ENCODE measurements at places on chromosomes 5 and 9.

DNA sequence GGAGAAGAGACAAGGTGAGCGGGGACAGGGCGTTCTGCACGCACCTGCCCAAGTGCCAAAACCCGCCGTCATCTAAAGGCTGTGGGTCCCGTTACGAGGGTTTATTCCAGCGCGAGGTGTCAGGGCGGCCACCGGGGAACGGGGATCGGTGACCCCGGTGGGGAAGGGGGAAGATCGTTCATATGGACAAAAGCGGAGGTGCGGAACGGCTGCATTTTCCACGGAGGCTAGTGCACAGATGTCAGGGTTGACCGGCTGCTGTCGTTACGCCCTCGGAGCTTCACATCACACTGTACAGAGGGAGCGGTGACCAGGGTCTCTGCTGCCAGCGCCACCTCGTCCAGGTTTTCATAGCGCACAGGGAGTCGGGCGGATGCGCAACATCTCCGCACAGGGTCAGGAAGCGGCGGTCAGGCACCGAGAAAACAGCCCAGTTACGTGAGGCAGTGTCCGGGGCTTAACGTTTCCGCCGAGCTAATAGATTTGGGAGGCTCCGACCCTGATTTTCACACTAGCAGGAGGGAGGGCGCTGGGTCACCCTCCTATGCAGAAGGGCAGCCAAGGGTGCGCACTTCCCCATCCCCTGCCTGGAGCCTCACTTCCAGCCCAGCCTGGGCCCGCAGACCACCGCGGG, 13.5 kb downstream of the BTNL9 start:
- no peak for DNase-seq

- no peak for DNase-seq
Observed at GRCh38 chr5:160543395-160543794, 121.7 kb downstream of the PTTG1 start.

- no peak for DNase-seq
Observed at GRCh38 chr9:95090871-95091577, 226.5 kb downstream of the FANCC start.

GRCh38 chr5:97006454-97007060, 70.7 kb downstream of the LNPEP start:
- no peak for DNase-seq

DNA sequence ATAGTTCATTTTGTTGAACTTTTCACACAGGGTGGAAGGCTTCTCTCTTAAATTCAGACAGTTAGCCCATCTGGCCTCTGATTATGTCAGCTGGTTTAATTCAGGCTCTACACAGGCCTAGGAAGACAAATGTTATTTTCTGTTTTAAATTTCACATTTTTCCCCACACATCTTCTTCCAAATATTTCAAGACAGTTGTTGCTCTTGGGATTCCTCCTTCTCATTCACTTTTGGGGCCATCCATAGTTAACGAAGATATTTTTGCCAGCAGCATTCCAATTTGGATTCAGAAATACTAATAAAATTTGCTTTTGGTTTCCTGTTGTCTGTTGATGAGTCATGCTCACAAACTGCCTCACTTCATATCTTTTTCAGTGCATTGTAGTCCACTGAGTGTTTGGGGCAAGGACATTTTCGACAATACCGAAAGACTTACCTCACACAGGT, 475.4 kb downstream of the DMAC1 start:
- DNase-seq, result no peak

- no peak for DNase-seq
Observed at GRCh38 chr5:89536020-89536419, 653.0 kb upstream of the MEF2C start.

GRCh38 chr9:130235558-130236435, 29.8 kb upstream of the HMCN2 start:
- peak; percentile 67 for DNase-seq

DNA sequence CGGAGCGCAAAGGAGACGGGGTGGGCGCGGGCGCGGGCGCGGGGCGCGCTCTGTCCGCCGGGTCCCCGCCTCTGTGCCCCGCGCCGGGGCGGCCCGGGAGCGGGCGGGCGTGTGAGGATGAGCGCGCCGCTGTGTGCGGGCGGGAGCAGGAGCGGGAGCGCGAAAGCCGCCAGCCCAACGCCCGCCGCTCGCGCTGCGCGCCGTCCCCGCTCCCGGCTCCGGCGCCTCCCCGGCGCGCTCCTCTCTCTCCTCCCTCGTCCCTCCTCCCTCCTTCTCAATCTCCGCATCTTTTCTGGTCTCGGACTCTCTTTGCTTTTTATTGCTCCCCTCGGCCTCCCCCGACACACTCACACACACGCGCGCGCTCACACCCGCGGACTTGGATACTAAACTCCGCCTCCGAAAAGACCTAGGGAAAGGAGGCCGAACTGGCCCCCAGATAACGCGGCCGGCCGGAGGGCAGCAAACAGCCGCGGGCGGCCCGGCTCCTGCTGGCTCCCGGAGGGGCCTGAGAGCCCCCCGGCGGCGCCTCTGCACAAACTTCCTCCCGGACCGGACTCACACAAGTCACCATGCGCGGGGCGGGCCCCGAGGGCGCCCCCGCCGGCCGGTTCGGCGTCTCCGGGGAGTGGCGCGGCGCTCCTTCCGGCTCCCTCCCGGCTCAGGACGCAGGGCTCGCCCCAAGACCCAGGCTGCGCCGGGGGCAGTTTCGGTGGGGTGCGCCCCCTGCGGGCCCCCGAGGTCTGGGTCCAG, at the start of gene FIBCD1:
TSS of gene FIBCD1 (minus strand) at position 596 of the 753 bp plus-strand sequence. CDS start 640 bp downstream, outside the sequence.
- DNase-seq, result no peak

- DNase-seq, result no peak
Observed at GRCh38 chr5:75461679-75462078, 49.8 kb downstream of the CERT1 start.

- no peak for DNase-seq
Observed at GRCh38 chr5:96823900-96824380, 16.2 kb upstream of the ERAP1 start.

GRCh38 chr5:138725153-138725817, 27.9 kb upstream of the CTNNA1 start:
- no peak for DNase-seq

- no peak for DNase-seq
Observed at GRCh38 chr5:124519396-124519795, 227.0 kb downstream of the ZNF608 start.

DNA sequence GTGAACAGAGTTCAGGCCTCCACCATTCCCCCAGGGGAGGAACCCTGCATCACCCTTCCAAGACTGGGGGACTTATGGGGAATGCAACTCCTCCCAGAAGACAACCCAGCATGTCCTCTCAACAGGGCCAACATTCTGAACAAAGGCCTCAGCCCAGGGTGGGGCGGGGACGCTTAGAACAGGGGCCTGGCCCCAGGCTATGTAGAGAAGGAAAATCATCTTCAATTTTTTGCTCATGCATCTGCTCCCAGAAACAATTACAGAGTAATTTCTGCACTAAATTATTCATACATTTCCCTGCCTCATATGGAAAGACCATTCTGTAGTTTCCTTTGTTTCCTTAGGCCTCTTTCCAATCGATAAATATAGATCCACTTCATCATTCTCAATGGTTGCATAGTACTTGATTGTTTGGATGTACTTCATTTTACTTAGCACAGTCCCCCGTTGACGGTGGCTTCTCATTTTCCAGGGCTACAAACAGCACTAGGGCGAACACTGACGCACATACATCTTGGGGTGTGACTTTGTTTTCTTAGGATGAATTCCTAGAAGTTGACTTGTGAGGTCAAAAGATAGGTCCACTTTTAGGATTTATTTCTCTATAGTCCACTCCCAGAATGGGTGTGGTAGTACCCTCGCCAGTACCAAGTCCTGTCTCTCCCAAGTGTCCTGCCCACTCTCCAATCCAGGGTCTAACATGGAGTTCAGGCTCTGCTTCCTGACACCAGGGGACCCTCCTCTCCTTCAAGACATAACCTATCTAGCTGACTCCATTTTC, 27.2 kb upstream of the SMU1 start:
- DNase-seq, result no peak

- no peak for DNase-seq
Observed at GRCh38 chr9:114233491-114234185, 78.3 kb downstream of the COL27A1 start.

- DNase-seq, result no peak
Observed at GRCh38 chr5:167012123-167013034, 1279.1 kb upstream of the WWC1 start.

GRCh38 chr5:140611020-140611521, 21.9 kb downstream of the CD14 start:
- no peak for DNase-seq

DNA sequence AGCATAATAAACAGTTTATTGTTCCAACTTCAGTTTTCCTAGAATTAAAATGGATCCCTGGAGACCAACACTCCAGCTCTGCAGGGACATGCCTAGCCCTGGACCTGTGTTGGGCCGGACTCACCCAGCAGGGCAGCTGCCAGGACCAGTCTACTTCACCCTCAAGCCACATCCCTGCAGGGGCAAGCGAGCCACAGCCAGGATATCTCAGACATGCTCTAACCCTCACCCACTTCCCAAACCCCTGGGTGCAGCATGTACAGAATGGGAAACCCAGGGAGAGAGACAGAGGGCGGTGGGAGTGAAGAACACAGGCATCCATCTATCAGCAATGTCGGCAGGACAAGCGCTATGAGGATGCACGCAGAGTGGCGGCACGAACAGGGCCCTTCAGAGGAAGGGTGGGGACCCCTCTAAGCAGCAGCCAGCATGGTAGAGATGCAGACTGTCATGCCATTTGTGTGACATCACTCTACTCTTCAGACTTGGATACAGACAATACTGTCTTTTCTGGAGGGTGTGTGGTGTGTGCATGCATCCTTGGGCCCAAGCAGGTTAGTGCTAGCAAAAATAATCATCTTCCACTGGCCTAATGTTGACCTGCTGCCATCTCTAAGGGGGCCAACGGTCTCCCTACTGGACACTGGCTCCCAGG, 83.1 kb downstream of the SEMA4D start:
- no peak for DNase-seq

DNA sequence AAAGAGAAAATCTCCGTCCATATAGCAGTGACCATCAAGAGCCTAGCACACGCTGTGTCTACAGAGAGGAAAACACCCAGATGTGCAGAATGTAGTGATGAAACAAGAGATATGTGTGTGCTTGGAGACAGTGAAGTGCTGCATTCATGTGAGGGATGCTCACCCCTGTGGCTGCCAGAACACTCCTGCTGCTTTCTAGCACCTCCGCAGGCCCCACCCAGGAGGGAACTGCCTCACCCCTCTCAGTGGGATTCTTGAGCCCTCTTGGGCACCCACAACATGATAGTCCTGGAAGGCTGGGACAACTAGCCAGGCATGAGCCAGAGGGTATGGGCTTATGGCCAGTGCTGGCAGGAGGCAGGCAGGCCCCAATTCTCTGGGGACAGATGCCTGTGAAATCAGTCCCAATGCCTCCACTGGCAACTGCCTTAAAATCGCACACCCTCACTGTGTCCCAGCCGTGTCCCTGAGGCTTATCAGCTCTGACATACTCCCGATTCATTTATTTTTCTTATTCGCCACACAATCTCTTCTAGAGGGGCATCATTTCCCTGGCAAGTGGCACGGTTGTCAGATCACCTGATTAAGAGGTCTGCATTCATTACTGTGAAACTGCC, 73.2 kb upstream of the FSTL4 start:
- no peak for DNase-seq

- DNase-seq, result no peak
Observed at GRCh38 chr5:73668486-73669111, 42.6 kb downstream of the ARHGEF28 start.

DNA sequence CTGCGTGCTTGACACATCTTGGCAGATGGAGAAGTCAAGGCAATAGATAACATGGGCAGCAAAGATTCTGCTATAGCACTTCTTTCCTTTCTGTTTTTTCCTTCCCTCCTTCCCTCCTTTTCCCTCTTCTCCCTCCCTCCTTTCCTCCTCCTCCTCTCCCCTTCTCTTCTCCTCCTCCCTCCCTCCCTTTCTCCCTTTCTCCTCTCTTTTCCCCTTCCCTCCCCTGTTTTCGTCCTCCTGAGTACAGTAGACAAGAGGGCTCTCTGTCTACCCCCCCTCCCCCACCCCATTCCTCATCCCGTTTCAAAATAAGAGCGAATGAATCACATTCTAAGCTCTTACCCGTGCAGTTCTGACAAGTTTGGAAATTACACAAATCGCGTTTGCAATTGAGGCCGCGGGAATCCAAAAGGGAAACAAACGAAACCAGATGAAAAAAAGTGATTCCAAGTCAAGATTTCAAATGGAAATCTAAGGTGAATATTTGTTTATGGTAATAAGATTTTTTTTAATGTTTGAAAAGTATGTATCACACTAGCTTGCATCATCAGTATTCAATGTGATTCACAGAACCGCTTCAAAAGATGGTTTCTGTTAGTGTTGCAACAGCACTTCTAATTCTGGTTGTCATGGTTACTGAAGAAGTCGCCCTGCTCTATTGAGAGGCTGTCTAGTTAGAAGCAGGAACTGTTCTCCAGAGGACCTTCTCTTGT, 1.3 kb downstream of the NIM1K start:
- DNase-seq, result peak; percentile 8

DNA sequence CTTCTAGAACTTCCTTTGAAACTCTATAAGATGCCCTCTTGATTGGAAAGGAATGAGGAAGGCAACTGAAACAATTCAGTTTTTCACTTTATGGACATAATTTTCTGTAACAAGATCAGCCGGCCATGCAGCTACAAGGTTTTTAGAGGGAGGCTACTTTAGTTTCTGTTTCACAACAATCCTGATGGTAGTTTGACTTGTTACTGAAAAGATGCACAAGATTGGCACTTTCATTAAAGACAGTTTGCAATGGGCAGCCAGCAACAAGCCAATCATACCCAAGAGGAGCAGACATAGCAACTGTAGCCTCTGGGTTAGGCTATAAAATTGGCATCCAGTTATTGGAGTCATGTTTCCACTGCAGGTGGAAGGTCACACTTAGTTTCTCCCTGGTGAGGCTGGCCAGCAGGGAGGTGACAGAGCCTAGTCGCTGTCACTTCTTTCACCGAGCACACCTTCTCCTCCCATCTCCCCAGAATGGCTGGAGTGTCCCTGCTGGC, 74.3 kb upstream of the TGFBR1 start:
- DNase-seq, result no peak

- DNase-seq, result no peak
Observed at GRCh38 chr5:60162441-60162840, 268.9 kb upstream of the PDE4D start.

GRCh38 chr9:5110867-5111681, 74.4 kb downstream of the INSL6 start:
- DNase-seq, result no peak

DNA sequence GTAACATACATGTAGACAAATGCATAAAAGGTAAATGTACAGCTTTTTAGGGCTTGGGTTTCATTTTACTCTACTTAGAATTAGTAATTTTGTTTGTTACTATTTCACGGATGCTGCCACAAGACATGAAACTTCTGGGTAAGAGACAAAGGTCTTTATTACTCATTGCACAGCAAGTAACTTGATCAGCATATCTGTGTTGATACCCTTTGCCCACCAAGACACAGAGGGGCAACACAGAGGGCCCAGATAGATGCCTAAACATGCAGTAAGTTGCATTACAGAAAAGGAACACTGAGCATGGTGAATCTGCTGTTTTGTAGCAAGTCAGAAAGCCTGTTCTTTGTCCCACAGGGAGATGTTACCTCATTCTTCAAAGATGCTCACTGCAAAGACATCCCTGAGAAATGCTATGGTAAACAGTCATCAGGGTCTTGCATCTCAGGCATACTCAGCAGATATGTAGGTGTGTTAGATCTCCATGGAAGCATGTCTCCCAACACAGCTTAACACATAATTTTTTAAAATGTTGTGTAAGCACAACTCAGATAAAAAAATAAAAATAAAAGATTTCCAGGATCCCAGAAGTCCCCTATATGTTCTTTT, 10.3 kb downstream of the ITGA2 start:
- DNase-seq, result no peak

Measured in activated T-cell treated with anti-CD3 and anti-CD28 coated beads for 4 hours (primary cell).